ENCODE measurements at places on chromosomes 4 and X. TPM values are rescaled to one million over a fixed set of nuclear protein-coding genes. Genes with fewer than 3 reads are reported as not detected.

- DNase-seq, result no peak
Measured at GRCh38 chr4:185019456-185020292, 1.4 kb downstream of the HELT start.

- no peak for DNase-seq
Measured at GRCh38 chrX:19368576-19368975, 24.8 kb downstream of the PDHA1 start.

DNA sequence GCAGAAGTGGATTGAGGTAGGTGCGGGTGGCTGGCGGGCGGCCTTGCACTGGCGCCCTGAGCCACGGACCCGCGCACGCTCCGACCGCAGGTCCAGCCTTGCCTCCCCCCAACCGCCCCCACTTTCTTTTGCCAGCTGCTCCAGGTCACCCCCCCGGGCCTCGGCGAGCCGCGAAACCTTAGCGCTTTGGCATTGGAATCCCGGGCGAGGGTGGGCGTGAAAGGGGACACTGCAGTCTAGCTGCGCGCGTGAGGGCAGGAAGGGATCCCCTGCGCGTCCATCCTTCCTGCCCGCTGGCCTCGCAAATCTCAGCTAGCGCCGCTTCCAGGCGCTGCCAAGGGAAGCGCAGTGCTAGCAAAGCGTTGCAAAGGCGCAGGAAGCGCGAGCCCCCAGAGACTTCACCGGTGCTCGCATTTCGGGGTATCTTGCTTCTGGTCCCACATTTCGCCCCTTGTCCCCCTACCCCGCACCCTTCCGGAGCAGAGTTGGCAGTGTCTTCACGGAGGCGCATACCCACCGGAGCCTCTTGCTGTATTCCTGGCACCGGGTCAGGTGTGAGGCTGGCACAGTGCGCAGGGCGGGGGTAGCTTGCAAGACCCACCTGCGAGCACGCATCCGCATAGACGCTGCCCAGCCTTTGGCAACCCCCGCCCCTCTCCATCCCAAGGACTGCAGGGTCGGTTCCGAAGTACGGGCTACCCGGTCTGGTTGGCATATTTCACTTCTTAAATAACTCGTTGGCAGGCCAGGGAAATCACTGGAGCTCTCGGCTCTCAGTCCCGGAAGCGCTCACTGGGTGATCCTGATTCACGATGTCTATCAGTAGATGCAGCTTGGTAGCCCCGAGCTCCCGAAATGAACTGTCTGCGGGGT, 104.4 kb downstream of the UCHL1 start:
- no peak for DNase-seq

DNA sequence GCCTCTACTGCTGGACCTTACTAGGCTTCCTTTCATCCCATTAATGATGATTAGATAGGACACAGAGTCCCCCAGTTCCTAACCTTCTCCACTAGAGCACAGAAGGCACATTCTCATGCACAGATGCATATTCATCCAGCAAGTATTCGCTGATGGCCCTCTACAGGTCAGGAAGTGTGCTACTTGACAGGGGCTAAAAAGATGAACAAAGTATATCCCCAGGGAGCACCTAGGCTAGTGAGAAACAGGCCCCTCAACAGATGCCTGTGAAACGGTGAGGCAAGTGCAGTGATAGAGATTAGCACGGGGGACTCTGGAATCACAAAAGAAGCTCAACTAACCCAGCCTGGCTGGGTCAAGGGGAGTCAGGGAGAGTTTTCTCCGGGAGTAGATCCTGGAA, 95.8 kb downstream of the MGST2 start:
- no peak for DNase-seq

DNA sequence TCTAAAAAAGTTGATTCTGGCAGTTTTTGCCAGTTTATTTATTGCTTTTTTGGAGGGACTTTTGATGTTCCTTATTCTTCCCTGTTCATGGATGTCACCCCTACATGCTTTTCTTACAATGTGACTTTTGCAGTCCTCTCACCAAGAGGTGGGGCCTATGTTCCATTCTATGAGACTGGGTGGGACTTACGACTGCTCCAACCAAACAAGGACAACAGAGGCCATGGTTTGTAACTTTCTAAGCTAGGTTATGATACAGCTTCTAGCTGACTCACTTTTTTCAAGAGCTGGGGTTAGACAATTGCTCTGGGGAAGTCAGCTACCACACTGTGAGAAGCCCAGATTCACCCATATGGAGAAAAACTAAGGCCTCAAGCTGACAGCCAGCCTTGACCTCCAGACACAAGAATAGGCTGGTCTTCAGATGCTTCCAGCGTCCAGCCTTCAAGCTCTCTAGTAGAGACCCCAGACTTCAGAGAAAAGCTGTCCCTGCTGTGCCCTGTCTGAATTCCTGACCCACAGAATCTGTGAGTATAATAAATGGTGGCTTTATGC, 39.5 kb downstream of the ENOPH1 start:
- no peak for DNase-seq

GRCh38 chr4:103011378-103012025, 8.0 kb downstream of the SLC9B1 start:
- DNase-seq, result no peak

DNA sequence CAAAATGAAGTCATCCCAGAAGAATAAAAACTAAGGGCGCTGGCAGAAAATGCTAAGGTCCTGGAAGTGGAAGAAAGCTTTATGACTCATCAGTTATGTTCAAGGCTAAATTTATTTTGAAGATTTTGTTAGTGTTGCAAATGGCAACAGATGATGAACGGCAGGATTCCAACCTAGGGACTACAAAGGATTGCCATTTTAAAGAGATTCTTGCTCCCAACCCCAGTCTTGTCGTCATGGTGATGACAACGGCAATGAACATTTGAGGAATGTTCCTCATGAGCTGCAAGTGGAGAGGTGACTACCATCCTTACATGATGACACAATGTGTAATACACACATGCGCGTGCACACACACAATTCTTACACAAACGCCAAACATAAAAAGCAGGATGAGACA, 54.4 kb upstream of the FTHL17 start:
- DNase-seq, result no peak

DNA sequence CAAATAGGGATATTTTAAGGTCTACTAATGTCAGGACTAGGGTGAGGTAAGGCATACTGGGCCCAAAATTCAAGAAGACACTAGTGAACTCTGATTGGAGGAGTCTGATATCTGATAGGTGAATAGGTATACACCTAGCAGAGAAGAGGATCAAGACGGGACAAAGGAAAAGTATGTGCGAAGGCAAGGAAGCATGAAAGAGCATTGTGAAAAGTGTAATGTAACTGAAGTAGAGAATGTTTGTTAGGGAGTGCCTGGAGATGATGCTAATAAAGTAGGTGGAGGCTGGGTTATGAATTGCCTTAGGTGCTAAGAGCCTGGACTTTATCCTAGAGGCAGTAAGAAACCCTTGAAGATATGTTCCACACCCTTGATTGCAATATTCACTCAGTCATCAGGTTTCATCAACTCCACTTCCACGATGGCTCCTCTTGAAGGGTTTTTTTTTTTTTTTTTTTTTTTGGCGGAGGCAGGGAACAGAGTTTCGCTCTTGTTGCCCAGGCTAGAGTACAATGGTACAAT, 49.9 kb upstream of the XIAP start:
- no peak for DNase-seq

DNA sequence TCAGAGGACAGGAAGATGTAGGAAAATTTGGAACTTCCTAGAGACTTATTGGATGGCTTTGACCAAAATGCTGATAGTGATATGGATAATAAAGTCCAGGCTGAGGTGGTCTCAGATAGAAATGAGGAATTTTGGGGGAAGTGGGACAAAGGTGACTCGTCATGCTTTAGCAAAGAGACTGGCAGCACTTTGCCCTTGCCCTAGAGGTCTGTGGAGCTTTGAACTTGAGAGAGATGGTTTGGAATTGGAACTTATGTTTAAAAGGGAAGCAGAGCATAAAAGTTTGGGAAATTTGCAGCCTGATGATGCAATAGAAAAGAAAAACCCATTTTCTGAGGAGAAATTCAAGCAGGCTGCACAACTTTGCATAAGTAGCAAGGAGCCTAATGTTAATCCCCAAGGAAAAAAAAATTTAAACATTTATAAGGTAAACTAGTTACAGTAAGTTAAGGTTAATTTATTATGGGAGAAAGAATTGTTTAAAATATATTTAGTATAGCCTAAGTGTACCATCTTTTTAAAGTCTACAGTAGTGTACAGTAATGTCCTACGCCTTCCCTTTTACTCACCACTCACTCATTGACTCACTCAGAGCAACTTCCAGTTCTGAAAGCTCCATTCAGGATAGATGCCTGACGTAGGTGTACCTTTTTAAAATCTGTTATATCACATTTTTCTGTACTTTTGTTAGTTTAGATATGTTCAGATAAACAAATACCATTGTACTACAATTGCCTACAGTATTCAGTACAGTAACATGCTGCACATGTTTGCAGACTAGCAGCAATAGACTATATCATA, 101.2 kb downstream of the FAM13A start:
- DNase-seq, result no peak

DNA sequence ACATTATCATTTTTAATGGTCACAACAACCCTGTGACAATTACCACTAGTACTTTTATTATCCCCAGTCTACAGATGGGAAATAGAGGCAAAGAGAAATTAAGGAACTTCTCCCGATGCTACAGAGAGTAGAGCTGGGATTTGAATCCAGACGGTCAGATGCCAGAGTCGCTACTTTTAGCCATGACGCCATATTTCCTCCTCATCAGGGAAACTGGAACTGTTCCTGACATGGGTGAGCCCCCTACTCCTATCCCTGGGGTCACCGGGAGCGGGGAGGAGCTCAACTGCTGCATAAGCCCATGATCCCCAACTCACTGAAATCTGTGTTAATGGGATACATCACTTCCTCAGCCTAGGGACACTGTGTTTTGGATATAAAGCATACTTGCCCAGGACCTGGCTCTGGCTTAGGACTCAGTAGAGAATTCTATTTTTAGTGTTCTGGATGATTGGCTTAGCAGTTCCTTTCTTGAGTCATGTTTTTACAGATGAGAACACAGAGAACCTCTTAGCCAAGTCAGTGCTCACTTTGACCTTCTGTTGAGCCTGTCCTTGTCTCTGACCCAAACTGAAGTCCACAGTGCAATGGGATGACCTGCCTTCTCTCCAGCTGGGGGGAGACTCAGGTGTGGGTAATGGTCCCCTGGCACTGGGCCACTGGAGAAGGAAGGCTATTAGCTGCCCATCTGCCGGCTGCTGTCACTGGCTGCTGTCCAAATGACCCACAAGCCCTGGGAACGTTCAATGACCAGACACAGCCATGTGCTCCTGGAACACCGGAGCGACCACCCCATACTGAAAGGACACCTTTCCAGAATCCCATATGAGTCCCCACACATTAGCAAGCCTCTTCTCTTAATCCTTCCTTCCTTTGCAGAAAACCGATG, 90.8 kb upstream of the SHISA3 start:
- DNase-seq, result no peak

- DNase-seq, result no peak
Measured at GRCh38 chr4:121064482-121064881, 7.9 kb downstream of the NDNF start.

DNA sequence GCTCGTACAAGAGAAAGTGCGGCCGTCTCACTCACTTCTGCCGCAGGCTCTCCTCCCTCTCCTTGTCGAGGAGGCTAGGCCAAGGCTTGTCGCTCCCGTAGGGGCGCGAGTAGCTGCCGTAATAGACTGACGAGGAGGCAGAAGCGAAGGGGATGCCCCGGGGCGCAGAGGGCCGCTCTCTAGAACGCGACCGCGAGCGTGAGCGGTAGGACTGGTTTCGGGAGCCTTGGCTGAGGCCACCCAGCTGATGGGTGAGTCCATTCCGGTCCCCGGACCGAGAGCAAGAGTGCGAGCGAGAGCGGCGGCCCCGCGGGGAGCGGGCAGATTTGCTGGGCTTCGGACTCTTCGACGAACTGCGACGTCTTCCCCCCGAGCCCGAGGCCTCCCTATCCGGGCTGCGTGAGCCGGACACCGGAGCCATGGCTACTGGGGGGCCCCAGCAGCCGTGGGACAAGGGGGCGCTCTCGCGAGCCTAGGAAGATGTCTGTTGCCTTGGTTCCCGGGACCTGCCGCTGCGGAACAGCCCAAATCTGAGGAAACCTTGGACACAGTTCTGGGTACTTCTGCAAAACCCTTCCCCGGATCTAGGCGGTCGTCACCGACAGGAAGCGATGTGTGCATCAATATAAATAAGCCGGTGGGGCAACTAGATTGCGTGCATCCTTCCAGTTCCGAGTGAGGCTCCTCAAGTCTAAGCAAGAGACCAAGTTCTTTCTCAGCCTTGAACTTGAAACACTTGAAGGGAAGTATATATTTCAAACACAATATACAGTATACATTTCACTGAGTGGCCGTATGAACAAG, at the start of gene NKAP:
Gene NKAP, minus strand, starts transcription at position 567 of the 804 bp plus-strand sequence. Its CDS starts 146 bp downstream, at position 421.
- peak; percentile 78 for DNase-seq

GRCh38 chr4:4427886-4428285, 41.0 kb downstream of the NSG1 start:
- no peak for DNase-seq

- DNase-seq, result no peak
Measured at GRCh38 chrX:154420402-154420756, 8.1 kb upstream of the ATP6AP1 start.

DCHS2 gene
- not detected for total RNA-seq

XPNPEP2 gene
- not detected for total RNA-seq

PNCK gene
- total RNA-seq, result 1.0 TPM

TMPRSS11F gene
- not detected for total RNA-seq

TMEM165 gene
- total RNA-seq, result 71.3 TPM

XG gene
- total RNA-seq, result not detected

BEND4 gene
- 0.82 TPM for total RNA-seq

CT45A1 gene
- not detected for total RNA-seq

AWAT2 gene
- not detected for total RNA-seq
